ENCODE measurements at places on chromosomes 12 and 14.

- no peak for DNase-seq
Measured at GRCh38 chr14:45906257-45906656, 653.3 kb upstream of the MIS18BP1 start.

GRCh38 chr14:53515276-53515675, 362.2 kb upstream of the DDHD1 start:
- DNase-seq = peak; percentile 63

GRCh38 chr12:26976687-26977086, 37.5 kb downstream of the TM7SF3 start:
- no peak for DNase-seq

GRCh38 chr12:57395121-57395520, 35.7 kb downstream of the R3HDM2 start:
- DNase-seq = no peak

DNA sequence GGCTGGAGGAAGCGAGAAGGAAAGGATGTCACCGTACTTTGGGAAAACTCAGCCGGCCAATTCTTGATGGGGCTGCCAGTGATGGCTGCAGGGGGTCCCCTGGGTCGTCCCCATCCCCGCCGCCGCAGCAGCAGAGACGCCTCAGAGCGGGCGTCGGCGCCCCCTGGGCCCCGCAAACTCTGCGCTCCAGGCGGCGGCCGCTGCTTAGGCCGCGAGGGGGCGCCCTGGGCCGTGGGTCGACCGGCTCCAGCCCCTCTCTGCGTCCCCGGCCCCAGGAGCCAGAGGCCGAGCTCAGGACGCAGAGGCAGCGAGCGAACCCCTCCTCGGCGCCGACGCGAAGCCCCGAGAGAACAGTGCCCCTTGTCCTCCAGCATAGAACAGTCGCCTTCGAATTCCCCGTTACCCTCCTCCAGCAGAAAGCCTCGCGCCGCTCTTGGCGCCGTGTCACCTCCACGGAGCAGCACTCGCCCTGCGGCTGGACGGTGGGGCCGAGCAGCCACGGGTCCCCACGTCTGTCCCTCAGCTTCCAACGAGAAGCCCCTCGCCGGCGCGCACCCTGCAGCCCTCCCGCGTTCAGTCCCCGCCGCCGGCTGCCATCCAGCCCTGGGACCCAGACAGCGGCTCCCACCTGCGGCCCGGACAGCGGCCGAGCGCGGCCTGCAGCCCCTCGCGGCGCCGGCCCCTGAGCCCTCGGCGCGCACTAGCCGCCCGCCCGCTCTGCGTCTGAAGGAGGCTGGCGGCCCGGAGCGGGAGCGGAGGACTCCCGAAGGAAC, 106.6 kb downstream of the PRICKLE1 start:
- peak; percentile 93 for DNase-seq
